ENCODE measurements at places on chromosomes 16 and 17. TPM values are rescaled to one million over a fixed set of nuclear protein-coding genes. Genes with fewer than 3 reads are reported as not detected.

Gene TMEM132E
- 0.28 TPM for polyA plus RNA-seq

Gene CHAD
- polyA plus RNA-seq: not detected

Gene FBXL16
- polyA plus RNA-seq: 21.1 TPM

Gene THRA
- 17.7 TPM for polyA plus RNA-seq

GRCh38 chr17:77274096-77274845, 133.5 kb downstream of the SEC14L1 start:
- no peak for DNase-seq

GRCh38 chr16:49470513-49470991, 96.9 kb downstream of the C16orf78 start:
- DNase-seq: no peak

- DNase-seq: no peak
Observed at GRCh38 chr16:8885674-8886592, 3.8 kb downstream of the LITAFD start.

DNA sequence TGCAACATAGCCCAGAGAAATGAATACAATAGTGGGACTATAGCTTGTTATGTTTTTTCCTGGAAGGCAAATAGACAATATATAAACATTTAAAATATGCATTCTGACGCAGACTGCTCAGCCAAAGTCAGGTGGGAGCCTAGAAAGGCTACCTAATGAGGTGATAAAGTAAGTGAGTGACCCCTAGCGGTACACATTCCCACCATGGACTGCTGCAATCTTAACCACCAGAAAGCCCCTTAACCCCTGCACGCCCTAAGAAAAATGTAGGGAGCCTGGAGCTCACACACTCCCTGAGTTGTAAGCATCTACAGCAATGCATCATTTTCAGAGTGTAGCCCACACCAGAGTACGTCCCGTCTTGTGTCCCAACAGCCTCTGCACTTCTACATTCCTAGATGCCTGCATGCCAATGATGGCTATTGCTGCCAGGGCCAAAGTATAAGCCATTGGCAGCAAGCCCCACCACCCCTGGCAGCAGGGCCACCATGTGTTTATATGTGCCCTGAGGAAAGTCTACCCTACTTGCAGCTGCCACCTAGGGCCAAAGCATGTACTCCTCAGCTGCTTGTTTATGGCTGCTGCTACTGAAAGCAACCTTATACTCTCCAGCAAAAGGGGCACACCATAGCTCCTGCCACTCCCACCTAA, 127.6 kb downstream of the KIF2B start:
- DNase-seq: no peak

Data from naive thymus-derived CD4-positive, alpha-beta T cell (primary cell).